ENCODE measurements at places on chromosomes 2 and 18.

GRCh38 chr2:150169237-150169629 is 318.2 kb downstream of the RND3 start:
- no peak for DNase-seq

- DNase-seq, result no peak
Measured at GRCh38 chr2:178761759-178762371, 45.4 kb downstream of the TTN start.

DNA sequence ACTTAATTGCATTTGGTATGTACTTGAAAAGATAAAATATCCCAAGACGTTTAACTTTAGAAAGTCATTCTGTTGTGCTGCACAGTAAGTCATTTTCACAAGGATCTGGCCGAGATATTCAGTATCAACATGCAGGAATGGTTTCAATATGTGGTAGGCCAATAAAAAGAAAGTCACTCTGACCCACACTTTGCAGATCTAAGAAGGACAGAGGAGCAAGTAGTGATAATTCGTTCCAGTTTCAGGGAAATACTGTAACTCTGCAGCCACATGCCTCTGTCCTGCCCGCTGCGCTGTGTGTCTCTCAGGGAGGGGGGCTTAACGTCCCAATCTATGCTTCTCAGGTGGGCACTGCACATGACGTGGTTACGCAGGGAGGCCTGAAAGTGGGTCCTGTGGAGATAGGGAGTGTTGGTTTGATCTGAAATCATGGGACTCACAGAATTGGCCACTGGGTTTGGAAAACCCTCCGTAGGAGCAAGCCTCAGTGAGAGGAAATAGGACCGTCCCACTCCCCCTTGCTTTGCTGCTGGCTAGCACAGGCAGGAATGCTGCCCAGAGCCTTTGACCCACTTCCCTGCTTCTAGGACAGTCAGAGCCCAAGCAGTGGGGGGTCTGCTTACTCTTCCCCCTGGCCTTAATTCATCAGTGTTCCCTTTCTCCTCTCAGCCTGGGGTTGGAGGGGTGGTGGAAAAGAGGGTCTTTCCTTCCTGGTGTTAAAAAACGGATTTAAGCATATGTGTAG is 314.7 kb upstream of the SPRED2 start:
- DNase-seq, result no peak

DNA sequence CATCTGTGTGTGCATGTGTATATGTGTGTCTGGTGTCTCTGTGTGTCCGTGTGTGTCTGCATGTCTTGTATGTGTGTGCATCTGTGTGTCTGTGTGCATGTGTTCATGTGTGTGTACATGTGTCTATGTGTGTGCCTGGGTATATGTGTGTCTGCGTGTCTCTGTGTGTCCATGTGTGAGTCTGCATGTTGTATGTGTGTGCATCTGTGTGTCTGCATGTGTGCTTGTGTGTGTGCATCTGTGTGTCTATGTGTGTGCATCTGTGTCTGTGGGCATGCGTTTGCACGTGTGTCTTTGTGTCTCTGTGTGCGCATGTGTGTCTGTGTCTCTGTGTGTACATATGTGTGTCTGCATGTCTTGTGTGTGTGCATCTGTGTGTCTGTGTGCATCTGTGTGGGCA is 207.7 kb downstream of the TNS1 start:
- no peak for DNase-seq

DNA sequence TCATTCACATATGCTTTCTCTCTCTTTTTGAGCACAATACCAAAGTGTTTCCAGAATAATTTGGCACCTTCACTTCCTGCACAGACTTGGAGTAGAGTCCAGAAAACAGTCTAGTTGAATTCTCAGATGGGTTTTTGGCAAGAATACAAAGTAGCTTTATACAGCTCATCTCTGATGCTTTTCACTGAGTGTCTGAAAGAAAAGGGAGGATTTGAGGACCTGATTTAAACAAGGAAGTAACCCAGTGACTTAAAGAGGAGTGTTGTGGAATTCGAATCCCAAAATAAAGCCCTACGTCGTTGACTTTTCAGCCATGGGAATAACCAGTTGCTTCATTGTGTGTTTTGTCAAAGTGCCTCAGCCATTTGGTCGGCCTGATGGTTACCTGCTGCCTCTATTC is 31.8 kb downstream of the METAP1D start:
- no peak for DNase-seq

Data from stimulated activated CD4-positive, alpha-beta T cell treated with anti-CD3 and anti-CD28 coated beads, TNF-alpha, amount 100 ng/mL, for 4 hours (primary cell).